Right hindlimb (tissue), 1 donor: ENCODE measurements at places on chromosomes 12 and 14.

- DNase-seq: no peak
Measured at GRCh38 chr12:2320841-2321240, 268.1 kb downstream of the CACNA1C start.

GRCh38 chr12:11876307-11876706 is 194.4 kb upstream of the BCL2L14 start:
- DNase-seq: no peak

DNA sequence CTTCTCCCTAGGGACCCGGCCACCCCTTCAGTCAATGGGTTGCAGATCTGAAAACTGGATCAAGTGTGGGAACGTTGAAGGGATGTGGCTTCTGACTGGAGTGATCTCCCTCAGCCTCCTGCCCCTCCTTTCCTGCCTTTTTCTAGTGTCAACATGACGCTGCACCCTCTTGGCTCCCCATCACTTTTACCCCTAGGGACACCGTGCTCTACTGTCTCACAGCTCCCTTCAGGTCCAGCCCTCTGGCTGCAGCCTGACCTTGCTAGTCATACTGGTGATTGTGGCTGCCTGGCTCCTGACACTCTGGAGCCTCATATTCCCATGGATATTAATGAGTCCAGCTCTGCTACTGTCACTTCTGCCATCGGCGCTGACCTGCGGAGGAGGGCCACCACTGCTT is 51.5 kb upstream of the RASSF3 start:
- no peak for DNase-seq

- no peak for DNase-seq
Measured at GRCh38 chr12:117118838-117119591, 19.8 kb upstream of the TESC start.

GRCh38 chr14:92556255-92556741 is 42.7 kb downstream of the RIN3 start:
- DNase-seq: no peak

GRCh38 chr14:52279408-52279807 is 11.9 kb downstream of the PTGDR start:
- DNase-seq: no peak

DNA sequence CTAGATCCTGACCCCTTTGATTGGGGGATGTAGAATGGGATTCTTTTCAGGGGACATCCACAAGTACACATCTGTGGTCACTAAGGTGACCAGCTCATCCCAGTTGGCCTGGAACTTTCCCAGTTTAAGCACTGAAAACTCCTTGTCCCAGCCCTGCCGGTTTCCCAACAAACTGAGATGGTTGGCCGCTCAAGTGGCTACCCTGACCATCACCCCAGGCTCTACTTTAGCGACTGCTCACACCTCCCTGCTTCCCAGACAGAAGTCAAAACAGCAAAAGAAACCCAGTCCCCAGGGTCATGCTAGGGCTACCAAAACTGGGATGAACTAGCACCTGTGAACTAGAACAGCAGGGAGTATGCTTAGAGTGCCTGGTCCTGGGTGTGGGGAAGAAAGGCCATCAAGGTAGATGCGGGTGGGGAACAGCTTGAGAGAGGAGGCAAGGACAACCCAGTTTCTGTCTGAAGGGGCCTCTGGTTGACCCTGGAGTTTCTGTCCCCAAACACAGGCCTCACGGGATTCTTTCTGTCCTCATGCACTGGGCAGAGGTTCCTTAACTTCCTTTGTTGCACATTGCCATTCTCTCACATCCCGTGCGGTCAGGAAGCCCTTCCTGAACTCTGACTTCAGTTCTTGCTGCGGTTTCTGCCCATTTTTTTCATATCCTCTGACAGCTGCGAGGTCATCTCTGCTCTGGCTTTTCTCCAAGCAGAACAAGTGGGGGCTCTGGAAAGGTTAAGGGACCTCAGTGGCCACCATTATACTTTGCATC is 1.6 kb downstream of the LTB4R start:
- peak; percentile 38 for DNase-seq

GRCh38 chr14:100782516-100783320 is 43.2 kb upstream of the MEG3 start:
- no peak for DNase-seq

- no peak for DNase-seq
Measured at GRCh38 chr14:95562892-95563685, 28.2 kb downstream of the GLRX5 start.

- DNase-seq: no peak
Measured at GRCh38 chr14:54784657-54785056, 118.0 kb downstream of the GCH1 start.

GRCh38 chr12:50066402-50066801 is 9.0 kb downstream of the ASIC1 start:
- no peak for DNase-seq

- no peak for DNase-seq
Measured at GRCh38 chr12:32864731-32865130, 31.8 kb downstream of the PKP2 start.

DNA sequence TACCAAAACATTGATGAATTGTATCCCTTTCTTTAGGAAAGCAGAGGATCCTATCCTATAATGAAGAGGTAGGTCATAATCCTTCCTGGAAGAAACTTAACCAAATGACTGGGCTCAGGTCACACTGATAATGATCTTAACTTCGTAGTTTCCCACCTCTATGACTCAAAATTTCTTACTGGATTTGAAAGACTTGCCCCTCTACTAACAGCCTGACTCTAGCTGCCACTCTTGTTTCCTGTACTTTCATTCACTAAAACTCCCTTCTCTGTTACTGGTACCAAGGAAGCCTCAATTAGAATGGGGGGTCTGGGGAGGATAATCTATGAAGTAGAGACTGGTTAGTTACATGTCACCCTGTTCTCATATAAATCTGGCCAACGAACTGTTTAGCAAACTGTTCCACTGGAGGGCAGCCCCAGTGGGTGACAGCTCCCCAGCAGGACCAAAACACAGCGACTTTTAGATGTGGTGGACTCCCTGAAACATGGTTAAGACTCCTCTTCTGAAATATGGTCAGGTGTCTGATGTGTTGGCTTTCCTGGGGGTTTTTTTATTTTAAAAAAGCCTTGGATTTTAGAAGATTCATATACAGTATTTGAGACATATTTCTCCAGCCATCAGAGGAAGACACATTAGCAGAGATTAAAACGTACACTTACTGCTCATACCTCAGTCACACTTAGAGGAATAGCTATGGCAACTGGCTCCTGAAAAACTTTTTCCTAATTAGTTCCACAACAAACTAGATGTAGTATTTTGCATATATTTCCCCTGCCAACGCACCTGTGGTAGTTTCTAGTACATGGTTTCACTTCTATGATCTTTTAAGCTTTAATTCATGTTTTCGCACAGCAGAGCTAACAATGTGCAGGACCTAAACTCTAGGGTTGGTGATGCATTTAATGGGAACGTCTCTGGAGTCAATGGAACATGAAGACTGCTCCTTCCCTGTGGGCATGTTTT is 72.3 kb downstream of the ACADS start:
- no peak for DNase-seq

- DNase-seq: no peak
Measured at GRCh38 chr14:51540364-51540763, 111.3 kb upstream of the FRMD6 start.

DNA sequence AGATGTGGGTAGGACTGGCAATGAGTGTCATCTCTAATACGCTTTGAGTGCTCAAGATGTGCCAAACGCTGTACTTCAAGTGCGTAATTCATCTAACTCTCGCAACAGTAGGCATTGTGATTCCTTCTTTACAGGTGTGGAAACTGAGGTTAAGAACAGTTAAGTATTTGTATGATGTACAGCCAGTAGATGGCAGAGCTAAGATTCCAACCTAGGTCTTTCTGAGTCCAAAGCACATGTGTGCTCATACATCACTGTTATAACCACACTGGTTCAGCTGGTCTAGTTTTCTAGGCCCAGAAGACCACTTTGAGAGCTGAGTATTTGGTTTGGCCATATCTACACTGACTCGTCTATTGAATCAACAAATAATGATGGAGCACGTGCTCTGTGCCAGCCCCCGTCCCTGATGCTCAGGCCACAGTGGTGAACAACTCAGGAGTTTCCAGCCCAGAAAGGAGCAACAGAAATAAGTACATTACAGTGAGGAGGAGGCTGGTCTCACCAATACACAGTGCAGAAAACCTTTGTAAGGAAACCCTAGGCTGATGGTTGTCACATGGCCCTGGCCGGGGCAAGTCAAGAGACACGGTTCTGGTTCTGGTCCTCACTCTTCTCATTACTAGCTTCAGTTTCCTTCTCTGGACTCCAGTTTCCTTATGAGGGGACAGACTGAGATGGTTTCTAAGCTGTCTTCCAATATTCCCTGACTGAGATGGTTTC is 69.3 kb upstream of the SCN8A start:
- DNase-seq: no peak

GRCh38 chr14:57389646-57390036 is 745 bp upstream of the NAA30 start:
- DNase-seq: no peak

DNA sequence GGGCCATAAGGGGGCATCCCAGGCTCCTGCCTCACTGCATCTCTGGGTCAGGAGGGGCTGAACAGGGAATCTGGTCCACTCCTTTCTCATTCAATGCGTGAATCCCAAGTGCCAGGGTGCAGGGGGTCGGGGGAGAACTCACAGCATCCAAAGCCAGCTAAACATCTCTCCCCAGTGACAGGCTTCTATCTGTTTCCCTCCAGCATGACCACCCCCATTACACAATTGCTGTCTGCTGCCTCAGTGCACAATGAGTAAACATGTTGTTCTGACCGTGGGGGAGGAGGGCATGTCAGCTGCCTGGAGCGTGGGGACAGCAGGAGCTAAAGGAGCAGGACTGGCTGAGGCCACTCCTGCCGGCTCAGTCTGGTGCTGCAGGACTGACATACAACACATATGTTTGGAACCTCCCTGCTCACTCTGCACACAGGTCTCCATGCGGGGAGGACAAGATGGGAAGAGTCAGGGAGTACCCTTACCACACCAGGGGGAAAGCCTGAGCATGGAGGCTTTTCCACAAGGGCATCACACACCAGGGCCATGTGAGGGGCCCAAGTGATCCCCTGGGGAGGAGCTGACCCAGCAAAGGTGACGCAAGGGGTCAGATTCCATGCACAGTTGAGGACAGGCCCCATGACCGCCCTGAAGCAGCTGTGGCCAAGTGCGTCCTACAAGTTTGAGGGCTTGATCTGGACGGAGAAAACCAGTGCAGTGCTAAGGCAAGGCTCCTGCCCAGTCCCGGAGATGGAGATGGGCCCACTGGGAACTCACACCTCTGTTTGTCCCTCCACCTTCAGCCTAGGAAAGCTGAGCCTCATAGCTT is 1.4 kb downstream of the TNS2 start:
- peak; percentile 55 for DNase-seq

- DNase-seq: no peak
Measured at GRCh38 chr12:1852076-1852475, 31.7 kb downstream of the LRTM2 start.

GRCh38 chr12:114678718-114679117 is 5.3 kb downstream of the TBX3 start:
- DNase-seq: no peak

- no peak for DNase-seq
Measured at GRCh38 chr14:75334549-75335051, 56.0 kb downstream of the FOS start.

DNA sequence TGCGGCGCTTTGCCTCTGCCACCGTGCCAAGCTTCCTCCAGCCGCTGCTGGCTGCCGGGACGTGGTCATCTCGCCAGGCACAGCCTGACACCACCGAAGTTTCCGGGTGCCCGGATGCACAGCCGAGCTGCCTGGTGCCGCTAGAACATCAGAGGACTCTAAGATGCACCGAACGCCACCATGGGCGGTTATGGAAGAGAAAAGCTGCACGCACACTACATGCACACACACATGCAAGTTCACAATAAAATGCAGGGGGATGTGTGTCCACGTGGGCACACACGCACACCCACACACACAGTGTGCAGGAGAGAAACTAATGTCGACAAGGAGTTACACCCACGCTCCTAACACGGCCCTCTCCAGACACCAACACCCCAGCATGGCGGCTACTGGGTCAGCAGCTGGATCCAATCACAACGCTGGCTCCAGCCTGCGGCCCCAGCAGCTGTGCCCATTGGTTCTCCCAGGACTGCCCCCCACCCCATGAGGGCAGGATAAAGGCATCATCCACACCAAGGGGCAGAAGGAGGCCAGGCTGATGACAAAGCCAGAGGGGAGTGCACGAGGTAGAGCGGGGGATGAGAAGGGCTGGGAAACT is 82.7 kb downstream of the BCL11B start:
- DNase-seq: no peak

DNA sequence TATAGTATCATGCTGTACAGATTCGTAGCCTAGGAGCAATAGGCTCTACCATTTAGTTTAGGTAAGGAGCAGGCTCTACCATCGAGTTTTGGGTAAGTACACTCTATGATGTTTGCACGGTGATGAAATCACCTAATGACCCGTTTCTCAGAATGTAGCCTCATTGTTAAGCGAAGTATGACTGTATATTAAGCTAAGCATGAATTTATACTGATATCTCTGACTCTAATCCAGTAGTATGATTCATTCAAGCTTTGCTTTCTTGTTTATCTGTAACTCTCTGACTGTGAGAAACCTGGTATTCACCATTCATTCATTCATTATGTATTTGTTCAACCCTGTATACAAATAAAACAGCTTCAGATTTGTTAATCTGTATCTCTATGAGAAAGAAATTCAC is 283.9 kb upstream of the PRICKLE1 start:
- no peak for DNase-seq

DNA sequence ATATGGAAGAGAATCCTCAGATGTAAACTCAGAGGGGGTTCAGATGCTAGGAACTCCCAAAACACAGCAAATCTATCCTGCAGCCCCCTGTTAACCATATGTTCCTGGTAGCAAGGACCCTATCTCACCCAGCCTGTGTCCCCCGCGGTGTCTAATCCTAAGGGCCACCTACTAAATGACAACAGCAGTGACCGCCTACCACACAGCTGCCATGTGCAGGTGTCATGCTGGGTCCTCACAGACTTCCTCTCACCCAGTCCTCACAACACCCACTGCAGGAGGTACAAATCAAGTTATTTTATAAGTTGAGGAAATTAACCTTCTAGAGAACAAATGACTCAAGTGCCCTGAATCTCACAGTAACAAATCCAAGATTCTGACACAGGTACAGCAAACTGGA is 73.9 kb downstream of the ITPK1 start:
- no peak for DNase-seq

GRCh38 chr14:101133068-101133467 is 229.5 kb upstream of the RTL1 start:
- DNase-seq: no peak

DNA sequence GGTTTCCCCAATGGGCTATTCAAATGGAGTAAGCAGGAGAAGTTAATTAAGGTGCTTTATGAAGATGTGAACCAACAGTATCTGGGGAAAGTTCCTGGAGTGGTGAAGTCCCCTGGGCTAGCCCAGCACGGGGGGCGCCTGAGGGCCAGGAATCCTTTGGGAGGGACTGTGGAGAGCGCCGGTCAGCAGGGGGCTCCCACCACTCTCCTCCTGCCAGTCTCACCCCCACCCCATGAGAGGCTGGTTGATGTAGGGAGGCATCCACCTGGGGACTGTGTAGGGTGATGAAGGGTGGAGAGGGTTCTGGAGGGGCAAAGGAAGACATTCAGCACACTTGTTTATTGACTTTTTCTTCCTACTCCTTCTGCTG is 4.4 kb downstream of the CEBPE start:
- no peak for DNase-seq
